ENCODE measurements at places on chromosomes 4 and X. TPM values are rescaled to one million over a fixed set of nuclear protein-coding genes. Genes with fewer than 3 reads are reported as not detected.

- no peak overlapping the region for H3K27ac ChIP-seq
- peaks cover 14% of the 10 kb centered on the region for H3K4me1 ChIP-seq
- no peaks in the 10 kb centered on the region for H3K36me3 ChIP-seq
- no peak for DNase-seq
- H3K27me3 ChIP-seq = no peaks in the 10 kb centered on the region
Measured at GRCh38 chr4:2177443-2178093, 64.4 kb downstream of the HAUS3 start.

DMP1 gene
- total RNA-seq = 0.42 TPM

GLOD5 gene
- total RNA-seq = not detected

- no peak for DNase-seq
- H3K36me3 ChIP-seq = no peaks in the 10 kb centered on the region
- H3K27me3 ChIP-seq = no peaks in the 10 kb centered on the region
- H3K4me1 ChIP-seq = no peaks in the 10 kb centered on the region
Measured at GRCh38 chr4:116132946-116133345, 952.4 kb downstream of the TRAM1L1 start.

DNA sequence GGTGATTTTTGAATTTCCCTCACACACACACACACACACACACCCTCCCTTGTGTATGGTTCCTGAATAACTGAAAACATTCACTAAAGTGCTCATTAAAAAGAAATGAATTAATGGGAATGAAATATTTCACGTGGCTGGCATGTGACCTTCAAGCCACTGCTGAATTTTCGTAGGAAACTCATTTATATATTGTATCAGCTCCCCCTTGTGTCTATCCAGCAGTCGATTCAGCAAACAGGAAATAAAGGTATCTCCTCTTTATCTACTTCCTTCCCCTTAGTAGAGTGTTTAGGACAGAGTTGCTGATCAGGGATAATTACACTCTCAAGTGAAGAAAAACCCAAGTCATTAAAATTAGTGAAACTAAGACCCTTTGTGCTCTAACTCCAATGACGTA lies 912.6 kb upstream of the LCORL start:
- DNase-seq = no peak
- H3K4me1 ChIP-seq = no peaks in the 10 kb centered on the region
- H3K36me3 ChIP-seq = no peaks in the 10 kb centered on the region
- H3K27me3 ChIP-seq = no peaks in the 10 kb centered on the region
- no peak overlapping the region for H3K4me3 ChIP-seq

DNA sequence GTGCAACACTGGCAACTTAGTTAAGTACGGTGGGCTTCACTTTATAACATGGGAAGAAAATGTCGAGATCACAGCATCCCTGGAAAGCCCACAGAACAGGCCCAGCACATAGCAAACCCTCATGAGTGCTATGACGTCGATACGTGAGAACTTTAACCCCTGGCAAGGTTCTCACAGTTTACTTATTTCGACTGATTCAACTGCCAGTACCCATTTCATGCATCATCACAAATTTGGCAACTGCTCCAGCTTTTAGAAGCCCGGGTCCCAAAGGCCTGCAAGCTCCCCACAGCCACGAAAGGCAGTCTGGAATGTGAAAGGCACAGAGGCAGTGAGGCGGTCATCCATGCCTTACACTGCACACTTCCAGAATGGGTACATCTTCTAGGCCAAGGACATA lies 41.2 kb downstream of the RELL1 start:
- no peak overlapping the region for H3K4me3 ChIP-seq
- H3K27ac ChIP-seq = no peak overlapping the region
- H3K36me3 ChIP-seq = peaks cover 25% of the 10 kb centered on the region
- H3K4me1 ChIP-seq = peaks cover 6% of the 10 kb centered on the region
- no peak for DNase-seq

DNA sequence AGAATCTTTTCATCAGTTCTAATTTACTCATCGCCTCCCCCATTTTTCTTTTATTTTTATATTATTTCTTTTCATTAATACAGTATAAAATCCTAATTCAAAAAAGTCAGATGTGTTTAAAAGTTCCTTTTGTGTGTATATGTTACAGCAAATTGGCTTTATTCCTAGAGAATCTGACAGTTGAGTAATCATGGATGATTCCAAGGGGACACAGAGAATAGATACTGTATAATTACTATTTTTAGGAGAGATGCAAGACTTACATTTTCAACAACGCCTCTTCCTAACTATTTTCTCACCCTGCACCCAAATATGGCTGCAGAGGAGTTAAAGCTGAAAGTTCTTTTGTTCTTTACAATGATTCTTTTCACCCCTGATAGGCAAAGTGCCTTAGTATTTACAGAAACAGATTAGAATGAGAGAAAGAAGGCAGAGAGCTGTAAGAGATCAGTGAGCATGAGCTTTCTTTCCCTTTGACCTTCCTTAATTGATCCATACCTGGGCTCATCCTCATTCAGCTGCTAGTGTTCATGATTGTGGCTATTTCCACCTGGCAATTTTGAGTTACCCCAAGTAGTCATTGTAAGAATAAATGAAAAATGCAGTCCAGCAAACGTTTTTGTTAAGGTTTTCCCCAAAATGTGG lies 210.8 kb downstream of the SLC4A4 start:
- H3K4me3 ChIP-seq = no peak overlapping the region
- no peak for DNase-seq
- H3K27ac ChIP-seq = no peak overlapping the region

DNA sequence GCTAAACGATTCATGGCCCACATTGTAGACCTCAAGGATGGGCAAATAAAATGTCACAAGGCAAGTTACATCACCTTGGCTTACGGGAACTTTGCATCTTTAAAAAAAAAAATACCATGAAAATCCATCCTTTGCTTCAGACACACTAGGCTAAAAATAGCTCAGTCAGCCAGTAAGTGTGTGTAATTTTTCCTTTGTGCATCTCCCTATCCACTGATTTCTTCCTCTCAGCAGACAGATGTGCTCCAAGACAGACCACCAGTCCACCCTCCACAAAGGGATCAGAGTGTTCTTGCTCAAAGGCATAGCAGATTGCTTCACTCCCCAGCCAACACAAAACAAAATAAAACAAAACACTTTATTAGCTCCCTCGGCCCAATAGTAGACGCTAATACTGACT lies 14.6 kb downstream of the LDB2 start:
- no peaks in the 10 kb centered on the region for H3K36me3 ChIP-seq
- DNase-seq = no peak
- H3K4me1 ChIP-seq = no peaks in the 10 kb centered on the region
- no peak overlapping the region for H3K4me3 ChIP-seq

PHOX2B gene
- not detected for total RNA-seq

TMPRSS11F gene
- 0.09 TPM for total RNA-seq

DNA sequence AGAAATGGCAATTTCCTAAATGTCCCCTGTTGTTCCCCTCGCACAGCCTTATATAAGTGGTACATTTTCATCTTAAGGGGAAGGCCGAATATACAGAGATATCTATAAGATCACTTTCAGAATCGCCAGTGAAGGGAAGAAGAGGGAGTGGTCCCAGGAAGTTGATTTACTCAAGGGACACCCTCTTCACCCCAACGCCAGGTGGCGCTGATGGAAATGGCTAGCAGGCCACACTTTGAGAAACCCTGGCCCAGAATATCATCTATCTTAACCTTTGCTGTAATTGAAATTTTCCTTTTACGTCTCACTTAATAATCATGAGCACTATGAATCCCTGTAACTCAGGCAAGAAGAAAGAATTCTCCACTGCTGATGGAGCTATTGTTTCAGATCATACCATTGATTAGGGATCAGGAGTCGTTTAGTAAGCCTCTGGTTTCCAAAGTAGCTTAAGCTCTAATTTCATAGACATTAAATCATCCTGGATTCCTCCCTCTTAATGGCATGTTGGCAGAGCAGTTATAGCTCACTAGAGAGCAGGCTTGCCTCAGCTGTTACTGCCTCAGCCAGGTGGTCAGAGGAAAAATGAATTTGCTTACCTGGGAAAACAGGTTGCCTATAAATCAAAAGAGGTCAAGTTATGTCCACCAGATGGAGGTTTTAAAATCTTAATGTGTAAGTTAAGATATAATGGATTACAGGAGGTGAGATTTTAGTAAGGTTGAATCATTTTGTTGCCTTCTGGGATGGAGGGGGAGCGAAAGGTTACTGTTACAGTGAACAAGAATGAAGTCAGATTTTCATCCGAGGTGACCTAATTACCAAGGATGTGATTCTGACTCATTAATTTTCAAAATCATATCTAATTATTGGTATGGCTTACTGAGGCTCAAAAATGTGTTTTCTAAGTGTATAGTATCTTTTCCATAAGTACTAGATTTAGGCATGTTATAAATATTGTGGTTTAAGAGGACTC lies 941.2 kb upstream of the TENM3 start:
- no peak overlapping the region for H3K4me3 ChIP-seq
- H3K27ac ChIP-seq = no peak overlapping the region
- H3K4me1 ChIP-seq = no peaks in the 10 kb centered on the region
- peak; percentile 5 for DNase-seq

DNA sequence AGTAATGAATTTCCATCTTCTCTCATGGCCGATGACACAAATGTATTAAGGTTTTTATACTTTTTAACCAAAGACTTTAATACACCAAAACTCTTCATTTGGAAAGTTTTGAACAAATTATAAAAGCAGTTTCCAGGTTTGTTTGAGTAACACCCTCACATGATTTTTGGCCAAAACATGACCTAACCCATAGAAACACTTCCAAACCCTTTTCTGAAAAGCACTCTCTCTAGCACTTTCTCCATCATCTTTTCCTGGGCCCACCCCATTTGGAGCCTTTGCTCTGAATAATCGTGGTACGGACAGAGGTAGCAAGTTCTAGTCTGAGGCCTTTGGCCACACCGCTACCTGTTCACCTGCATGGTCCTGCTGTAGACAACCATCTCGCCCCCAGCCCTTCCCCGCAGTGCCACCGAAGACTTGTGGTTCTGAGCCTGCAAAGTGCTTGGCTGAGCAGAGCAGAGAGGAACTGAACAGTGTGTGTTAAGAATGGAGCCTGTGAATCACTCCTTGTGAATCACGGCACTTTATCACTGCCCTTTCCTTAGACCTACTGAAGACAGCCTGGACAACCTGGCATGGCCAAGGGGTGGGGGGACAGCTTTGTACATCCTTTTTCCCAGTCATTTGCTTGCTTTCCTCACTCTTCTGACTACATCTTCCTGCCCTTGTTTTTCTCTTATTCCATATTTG lies 181.8 kb downstream of the PTTG2 start:
- peaks cover 39% of the 10 kb centered on the region for H3K36me3 ChIP-seq
- H3K27me3 ChIP-seq = no peaks in the 10 kb centered on the region
- H3K4me1 ChIP-seq = peaks cover 9% of the 10 kb centered on the region
- no peak for DNase-seq
- H3K27ac ChIP-seq = no peak overlapping the region
- no peak overlapping the region for H3K4me3 ChIP-seq

HCCS gene
- 15.7 TPM for total RNA-seq

DNA sequence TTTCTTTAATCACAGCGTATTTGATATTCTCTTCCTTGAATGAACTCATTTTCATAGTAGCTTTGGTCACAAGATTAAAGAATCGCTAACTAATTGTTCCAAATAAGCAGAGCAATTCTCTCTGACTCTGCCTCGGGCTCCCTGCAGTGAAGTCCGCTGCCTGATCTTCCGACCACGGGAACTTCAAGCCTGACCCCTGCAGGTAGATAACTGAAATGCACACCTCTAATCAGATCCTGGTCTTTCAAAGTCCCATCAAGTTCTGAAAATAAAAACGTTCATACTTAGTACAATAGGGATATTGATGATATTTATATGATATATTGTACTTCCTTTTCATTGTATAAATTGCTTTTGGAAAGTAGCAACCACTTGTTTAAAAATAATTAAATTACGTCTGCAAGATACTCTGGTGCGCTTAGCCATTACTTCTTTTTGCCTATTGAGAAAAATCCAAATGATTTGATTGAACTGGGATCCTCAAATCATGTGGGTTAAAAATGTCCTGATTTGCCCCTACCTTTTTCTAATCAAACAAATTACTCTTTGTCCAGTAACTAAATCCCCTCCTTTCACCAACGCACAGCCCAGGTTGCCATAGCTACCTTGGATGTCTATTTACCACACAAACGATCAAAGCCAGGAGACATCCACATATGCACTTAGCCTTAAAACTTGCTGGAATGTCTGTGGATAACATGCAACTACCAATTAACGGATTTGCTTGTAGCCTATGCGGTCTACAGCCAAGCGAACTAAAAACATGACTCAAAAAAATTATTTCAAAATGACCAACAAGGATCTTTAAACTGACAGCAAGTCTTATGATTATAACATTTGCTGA lies 4.2 kb downstream of the MID1 start:
- H3K4me1 ChIP-seq = peaks cover 4% of the 10 kb centered on the region
- H3K27me3 ChIP-seq = no peaks in the 10 kb centered on the region
- no peak overlapping the region for H3K4me3 ChIP-seq

GRCh38 chr4:86967073-86967472 lies 32.3 kb downstream of the AFF1 start:
- peaks cover 26% of the 10 kb centered on the region for H3K4me1 ChIP-seq
- no peak overlapping the region for H3K4me3 ChIP-seq
- no peak for DNase-seq
- H3K36me3 ChIP-seq = no peaks in the 10 kb centered on the region
- H3K27me3 ChIP-seq = no peaks in the 10 kb centered on the region

PAGE1 gene
- total RNA-seq = not detected

DNA sequence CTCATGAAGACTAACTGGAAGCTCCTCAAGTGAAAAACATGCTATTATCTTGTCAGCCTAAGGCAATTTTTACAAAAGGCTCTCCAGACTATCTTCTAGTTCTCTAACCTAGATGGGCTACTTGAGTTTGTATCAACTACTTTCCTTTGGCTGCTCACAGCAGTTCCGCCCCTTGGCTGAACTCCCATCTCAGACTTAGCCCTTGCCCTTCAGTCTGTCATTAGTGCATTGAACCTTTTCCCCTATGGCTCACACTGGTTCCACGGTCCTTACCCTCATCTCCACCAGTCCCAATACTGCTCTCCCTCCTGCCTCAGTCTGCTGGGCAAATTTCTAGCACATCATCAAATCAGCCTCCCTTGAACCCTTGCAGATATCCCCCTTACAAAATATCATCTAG lies 362.3 kb downstream of the PPP1R2C start:
- H3K36me3 ChIP-seq = no peaks in the 10 kb centered on the region
- H3K27ac ChIP-seq = no peak overlapping the region
- H3K27me3 ChIP-seq = no peaks in the 10 kb centered on the region
- no peak for DNase-seq

DNA sequence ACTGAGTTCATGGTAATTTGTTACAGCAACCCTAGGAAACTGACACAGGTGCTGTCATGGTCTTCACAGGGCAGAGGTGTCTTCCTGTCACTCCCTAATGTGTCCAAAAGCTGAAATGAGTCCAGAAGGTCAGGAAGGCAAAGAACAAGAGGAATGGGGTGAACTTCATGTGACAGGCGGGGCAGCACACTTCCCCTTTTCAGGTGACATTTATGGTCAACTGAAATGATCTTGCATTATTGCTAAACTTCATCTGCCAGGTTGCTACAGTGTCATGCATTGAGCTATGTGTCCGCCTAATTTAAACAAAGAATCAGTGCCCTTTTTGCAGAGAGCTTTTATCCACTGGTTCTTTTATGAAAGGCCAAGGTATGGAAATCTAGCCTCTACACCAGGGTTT lies 15.9 kb upstream of the CCDC149 start:
- H3K4me1 ChIP-seq = no peaks in the 10 kb centered on the region
- no peak overlapping the region for H3K27ac ChIP-seq
- no peak overlapping the region for H3K4me3 ChIP-seq
- no peaks in the 10 kb centered on the region for H3K36me3 ChIP-seq
